Activated CD4-positive, CD25-positive, alpha-beta regulatory T cell treated with anti-CD3 and anti-CD28 coated beads, Interleukin-2, amount 50 U/mL, for 24 hours (primary cell): ENCODE measurements at places on chromosomes 4 and X.

GRCh38 chr4:7651461-7651921, 216.8 kb upstream of the PSAPL1 start:
- ATAC-seq, result no peak

GRCh38 chrX:12988797-12989196, 13.9 kb downstream of the TMSB4X start:
- ATAC-seq, result no peak

DNA sequence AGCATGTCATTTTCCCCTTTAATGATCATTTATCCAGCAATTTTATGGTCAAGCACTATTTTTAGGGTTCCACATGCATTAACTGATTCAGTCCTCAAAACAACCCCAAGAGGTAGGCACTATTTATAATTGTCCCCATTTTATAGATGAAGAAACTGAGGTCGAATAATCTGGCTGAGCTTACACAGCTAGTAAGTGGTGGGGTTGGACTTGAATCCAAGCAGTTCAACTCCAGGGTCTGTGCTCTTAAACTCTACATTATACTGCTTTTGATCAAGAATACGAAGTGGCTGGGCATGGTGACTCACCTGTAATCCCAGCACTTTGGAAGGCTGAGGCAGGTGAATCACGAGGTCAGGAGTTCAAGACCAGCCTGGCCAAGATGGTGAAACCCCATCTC, 3.2 kb upstream of the CHRNA9 start:
- no peak for ATAC-seq

DNA sequence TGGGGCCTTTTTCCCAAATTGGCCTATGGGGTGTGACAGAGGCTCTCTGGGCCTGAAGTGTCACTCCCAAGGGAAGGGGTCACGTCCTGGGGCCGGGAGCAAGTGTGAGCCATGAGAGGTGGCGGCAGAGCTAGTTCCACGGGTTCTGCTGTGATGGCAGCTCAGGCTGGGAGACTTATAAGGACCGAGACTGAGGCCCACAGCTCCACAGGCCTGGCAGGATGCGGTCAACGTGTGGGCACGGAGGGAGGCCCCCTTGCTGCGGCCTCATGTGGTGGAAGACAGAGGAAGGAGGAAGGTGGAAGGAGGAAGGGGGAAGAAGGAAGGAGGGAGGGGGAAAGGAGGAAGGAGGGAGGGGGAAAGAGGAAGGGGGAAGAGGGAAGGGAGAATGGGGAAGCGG, 7.2 kb upstream of the CPLX1 start:
- ATAC-seq, result no peak

DNA sequence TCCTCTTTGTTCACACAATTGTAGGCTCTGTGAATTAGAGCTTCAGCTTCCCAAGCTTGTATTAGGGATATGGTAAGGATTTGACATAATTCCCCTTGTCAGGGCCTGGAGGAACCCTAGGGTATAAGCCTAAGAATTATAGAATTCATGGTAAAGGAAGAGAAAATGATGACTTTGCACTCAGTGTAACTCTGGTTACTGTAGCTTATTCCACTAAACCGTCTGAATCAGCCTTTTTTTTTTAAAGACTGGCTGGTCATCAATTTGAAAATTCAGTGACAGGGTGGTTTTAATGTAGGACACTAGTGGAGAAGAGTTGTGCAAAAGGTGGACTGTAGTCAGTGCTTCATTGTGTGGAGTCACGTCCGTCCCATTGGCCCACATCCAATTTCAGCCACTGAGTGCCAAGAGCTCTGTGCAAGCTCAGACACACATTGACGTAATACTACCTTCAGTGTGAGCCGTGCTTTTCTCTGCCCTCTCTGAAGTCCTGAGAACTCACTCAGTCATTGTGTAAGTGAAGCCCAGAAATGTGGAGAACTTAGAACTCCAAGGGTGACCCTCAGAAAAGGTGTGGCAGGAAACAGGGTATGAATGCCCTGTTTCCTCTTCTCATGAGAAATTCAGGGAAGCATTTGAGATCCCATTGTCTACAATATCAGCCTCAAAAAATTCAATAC, 449.8 kb downstream of the C4orf33 start:
- no peak for ATAC-seq

- ATAC-seq, result no peak
Measured at GRCh38 chrX:40177942-40178715, 80.4 kb upstream of the BCOR start.

GRCh38 chr4:100014616-100015015, 64.5 kb upstream of the H2AZ1 start:
- no peak for ATAC-seq

GRCh38 chr4:57231781-57232180, 121.6 kb upstream of the IGFBP7 start:
- ATAC-seq, result no peak

- no peak for ATAC-seq
Measured at GRCh38 chrX:110381216-110381615, 22.6 kb downstream of the RTL9 start.

- ATAC-seq, result peak; percentile 30
Measured at GRCh38 chrX:9943420-9943819, 23.7 kb upstream of the CLDN34 start.

DNA sequence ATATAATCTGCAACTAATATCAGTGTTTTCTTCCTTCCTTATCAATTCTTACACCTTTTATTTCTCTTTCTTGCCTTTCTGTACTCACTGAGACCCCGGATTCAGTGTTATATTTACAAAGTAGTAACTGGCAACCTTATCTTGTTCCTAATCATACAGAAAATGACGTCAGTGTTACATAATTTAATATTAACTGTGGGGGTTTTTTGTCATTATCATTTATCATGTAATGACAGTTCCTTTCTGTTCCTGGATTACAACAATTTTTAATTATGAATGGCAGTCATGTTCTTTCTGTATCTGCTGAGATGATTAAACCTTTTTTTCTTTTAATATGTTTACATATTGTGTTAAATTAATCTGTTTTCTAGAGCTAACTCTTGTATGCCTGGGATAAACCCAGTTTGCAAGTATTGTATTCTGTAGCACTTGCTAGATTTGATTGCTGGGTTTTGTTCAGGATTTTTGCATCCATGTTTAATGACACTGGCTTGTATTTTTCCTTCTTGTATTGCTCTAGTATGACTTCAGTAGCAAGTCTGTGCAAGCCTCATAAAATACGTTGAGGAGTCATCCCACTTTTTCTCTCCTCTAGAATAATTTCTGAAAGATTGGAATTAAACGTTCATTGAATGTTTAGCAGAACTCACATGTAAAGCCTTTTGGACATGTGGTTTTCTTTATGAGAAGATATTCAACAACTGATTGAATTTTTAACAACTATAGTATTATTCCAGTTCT, 10.4 kb upstream of the HSPA4L start:
- no peak for ATAC-seq

DNA sequence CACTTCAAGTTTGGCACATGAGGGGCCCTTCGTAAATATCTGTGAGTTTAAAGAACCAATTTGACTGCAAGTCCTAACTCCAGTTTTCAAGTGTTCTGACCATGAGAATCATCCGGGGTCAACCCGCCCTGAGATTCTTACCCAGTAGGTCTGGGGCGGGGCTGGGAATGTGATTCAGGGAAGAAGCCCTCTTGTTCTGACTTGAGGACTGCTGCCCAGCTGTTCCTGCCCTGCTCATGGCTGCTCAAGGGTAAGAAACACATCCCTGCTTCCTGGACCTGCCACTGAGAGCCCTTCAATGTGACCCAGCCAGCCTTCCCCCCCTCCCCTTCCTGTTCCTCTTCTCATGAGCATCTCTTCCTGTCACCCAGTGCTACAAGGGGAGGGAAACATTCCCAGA, 92.7 kb upstream of the PGRMC2 start:
- no peak for ATAC-seq
